ENCODE measurements at places on chromosomes 1 and 21.

DNA sequence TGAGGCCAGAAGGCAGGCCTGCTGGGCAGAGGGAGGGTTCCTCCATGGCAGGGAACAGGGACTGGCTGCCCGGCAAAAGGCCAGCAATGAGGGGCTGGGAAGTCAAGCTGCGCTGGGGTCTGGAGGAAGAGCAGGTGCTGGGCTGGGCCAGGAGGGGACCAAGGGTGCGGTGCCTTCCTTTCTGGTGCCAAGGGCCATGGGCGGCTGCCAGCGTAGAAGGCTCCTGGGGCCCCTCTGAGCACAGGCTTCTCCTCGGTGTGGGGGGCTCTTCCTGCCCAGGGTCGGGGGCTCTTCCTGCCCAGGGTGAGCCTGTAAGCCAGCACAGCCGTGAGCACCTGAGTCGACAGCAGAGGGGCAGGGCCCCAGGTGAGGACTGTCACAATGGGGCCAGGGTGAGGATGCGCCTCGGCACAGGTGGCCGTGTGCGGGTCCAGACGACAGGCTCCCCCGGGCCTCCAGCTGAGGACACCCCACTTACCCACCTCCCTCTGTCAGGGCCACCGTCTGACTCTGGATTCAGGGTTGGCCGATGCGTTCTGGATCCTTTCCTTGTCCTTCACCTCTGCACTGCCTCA lies 10.7 kb upstream of the DNMT3L start:
- no peak for DNase-seq

GRCh38 chr1:227944931-227945890 lies 2.5 kb downstream of the WNT9A start:
- DNase-seq, result no peak

DNA sequence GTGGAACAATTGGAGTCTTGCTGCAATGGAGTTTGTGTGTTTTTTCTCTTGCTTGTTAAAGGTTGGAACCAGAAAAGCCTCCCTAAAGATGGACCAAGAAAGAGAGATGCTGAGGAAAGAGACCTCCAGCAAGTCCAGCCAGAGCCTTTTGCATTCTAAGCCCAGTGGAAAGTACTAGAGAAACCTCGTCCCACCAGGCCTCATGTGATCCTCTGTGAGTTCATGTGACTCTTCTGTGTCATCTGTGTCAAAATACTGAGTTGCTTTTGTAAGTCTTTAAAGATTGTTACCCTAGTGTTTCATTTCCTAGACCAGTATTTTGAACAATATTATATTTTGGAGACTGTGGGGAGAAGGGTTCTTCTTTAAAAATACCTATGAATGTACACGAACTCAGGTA lies 12.5 kb upstream of the EFHD2 start:
- DNase-seq, result no peak

DNA sequence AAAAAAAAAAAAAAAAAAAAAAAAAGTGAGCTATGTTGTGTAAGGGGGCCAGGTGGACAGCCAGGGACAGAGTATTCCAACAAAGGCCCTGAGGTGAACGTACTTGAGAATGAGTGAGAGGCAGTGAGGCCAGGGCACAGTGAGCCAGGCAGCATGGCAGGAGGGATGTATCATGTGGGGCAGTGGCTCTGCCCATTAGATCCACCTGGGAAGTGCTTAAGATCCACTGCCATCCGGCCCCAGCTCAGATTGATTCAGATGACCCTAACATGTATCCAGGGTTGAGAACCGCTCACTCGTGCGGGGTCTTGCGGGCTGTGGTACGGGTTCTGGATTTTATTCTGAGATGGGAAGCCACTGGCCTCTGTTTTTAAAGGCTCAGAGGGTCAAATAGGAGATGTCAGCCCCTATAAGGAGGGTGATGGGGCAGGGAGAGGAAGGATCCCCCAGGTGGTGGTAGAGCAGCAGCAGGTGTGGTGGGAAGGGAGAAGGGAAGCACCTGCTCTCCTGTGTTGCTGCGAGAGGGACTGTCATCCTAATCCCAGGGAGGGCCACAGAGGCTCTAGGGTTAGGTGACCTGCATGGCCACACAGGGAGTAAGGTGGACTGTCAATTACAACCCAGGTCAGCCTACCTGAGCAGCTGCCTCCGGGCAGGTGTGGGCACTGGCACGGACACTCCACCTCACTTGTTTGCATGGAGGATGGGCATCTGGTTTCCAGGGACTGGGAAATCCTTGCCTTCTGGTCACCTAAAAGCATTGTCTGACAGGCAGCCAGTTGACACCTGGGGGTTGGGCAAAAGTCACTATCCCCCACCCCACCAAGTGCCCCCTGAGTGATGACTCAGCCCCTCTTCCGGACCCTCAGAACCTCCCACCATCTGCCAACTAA lies 31.6 kb downstream of the CDK18 start:
- no peak for DNase-seq

GRCh38 chr1:118914379-118915161 lies 73.6 kb downstream of the TBX15 start:
- DNase-seq, result no peak

GRCh38 chr1:169697755-169698154 lies 13.7 kb downstream of the SELL start:
- no peak for DNase-seq

DNA sequence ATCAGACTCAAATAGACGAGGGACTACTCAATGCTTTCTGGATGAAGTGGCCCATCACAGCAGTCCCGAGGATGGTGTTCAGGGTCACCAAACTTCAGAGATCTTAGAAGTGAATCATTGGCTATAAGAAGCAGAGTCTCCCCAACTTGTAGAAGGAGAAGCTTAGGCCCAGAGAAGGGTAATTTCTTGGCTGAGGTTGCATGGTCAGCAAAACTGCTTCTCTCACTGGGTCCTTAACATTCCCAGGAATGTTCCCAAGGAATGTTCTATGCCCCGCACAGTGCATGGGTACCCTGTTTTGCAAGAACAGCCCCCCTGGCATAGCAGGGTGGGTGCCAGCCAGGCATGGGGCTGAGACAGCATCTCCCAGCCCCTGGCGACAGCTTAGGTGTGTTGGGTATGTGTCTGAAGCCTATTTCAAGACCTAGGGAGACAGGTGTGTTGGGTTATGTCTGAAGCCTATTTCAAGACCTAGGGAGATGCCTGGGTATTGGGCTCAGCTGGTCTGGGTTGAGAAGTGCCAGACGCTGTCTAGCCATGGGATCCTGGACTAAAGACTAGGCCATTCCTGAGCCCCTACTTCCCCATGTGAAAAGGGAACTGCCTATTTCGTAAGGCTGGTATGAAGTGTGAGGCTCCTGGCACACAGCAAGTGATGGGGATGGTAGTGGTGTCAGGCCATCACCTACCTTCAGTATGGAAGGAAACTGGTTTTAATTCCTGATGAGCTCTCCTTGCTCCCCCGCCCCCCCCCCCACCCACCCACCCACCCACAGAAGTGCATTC lies 26.1 kb downstream of the PADI6 start:
- no peak for DNase-seq

All from stimulated activated CD4-positive, alpha-beta T cell treated with anti-CD3 and anti-CD28 coated beads, Interleukin-1b, Interleukin-23, amount 100 ng/mL, for 24 hours (primary cell).